ENCODE measurements at places on chromosomes 2 and 18.

GRCh38 chr2:176187200-176187898 is 1.1 kb upstream of the HOXD1 start:
- no peak for DNase-seq

GRCh38 chr18:40534723-40535122 is 1420.3 kb upstream of the PIK3C3 start:
- no peak for DNase-seq

DNA sequence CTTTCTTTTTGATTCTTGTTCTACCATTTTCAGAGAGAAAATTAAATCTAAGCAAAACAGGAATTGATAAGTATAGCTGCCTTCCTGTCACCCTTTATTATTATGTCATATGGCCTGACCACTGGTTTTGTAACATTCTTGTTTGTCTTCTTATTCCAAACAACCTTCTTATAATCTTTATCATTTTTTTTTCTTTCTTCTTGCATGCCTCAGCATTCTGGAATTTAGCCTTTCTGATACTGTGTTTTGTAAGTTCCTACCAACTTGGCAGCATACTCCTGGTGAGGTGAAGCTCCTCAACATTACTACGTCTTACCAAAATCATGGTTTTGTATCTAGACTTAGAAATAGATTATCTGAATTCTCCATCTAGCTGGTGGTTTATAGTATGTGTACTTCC is 199.2 kb downstream of the CAMKMT start:
- no peak for DNase-seq

- no peak for DNase-seq
Measured at GRCh38 chr2:65486282-65486681, 53.9 kb upstream of the SPRED2 start.

DNA sequence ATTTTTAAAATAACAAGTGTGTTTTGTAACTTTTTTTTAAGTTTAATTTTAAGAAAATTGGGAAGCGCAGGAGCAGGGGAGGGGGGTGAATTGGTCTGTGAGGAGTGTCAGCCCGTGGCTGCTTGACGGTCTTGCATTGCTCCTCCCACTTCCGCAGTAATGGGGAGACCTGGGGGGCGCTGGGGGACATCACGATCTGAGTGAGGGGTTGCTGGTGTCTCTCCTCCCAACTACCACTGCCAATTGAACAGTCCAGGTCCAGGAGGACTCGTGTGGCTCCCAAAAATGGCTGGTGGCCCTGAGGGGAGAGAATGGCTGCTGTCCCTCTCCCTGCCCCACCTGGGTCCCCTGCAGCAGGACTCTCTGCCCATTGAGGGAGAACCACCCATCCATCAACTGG is 57.4 kb upstream of the SMAD7 start:
- DNase-seq, result no peak

DNA sequence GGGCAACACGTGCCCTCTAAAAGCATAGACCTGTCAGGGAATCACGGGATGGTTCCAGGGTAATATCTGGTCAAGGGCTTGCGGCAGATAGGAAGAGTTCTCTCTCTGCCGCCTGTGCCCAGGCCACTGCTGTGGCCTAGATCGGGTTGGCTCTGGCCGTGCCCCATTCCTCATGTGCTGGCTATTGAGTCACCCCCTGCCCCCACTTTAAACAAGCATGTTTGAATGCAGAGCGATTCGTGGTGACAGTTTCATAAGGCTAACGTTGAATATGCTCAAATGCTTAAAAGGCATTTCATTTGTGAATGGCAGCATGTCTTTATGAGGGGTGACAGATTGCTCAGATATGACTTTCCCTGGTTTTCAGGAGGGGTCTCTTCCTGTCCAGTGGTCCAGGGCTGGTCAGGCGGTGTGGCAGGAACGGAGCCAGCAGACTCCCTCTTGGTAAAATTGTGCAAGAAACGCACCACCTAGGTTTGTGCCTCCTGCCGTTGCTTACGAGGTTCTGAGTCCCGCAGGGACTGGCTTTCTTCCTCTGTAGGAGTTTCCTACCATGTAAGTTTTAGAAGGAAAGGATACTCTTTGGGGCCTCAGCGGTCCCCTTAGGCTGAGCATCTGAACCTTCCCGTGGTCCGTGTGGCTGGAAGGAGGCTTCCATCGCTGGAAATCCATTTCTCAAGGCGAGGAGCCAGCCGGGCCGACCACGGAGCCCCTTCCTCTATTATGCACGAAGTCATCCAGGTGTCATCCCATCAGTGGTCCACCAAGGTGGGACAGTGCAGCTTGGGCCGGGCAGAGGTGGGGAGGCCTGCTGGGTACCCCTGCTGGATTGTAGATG is 50.2 kb downstream of the AGAP1 start:
- no peak for DNase-seq

GRCh38 chr2:54757500-54757899 is 34.0 kb downstream of the EML6 start:
- no peak for DNase-seq

- DNase-seq, result no peak
Measured at GRCh38 chr2:94759211-94759610, 112.0 kb upstream of the TEKT4 start.

DNA sequence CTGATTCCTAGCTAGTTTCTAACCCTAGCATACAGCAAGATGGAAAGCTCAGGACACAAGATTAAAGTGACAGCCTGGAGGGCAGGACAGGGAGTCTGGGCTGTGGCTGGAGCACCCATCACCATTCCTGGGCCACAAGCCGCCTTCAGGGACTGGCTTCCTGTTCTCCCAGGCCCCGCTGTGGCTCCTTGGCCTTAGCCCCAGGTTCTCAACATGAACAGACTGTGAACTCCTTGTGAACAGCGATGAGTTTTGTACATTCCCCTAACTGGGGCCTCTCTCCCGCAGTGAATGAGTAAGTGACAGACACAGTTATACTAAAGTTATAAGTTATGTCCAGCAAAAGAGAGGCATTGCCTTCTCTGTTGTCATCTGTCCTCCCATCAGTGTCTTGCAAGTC is 35.9 kb upstream of the SLC14A1 start:
- DNase-seq, result no peak

DNA sequence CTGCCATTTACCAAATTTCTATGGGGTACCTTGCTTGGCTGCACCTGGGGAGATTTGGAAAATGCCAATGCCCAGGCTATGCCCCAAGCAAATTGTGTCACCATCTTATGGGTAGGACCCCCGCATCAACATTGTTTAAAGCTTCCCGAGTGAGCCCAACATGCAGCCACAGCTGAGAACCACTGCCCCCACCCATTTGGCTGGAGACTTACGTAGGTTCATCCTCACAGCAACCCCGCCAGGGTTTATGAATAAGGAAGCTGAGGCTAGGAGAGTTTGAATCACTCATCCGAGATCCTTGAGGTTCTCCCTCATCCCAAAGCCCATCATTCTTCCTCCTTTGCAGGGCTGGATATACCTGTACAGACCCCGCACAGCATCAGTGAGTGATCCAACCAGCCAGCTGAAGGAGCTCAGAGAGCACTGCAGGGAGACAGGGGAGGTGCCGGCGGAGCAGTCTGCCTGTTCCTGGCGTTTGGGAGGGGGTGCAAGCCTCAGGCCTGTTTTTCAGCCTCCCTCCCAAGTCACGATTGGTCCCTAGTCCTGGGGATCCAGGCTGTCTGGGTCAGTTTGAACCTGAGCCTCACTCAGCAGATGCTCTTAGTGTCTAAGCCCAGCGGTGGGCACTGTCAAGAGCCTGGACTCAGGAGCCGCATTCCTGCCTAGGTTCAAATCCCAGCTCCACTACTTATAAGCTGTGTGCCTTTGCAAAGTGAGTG is 164.9 kb downstream of the SMAD7 start:
- no peak for DNase-seq

All from NCI-H1048 (cell line).